Activated T-helper 1 cell treated with Interleukin-2 at 50 U/mL for 16 hours (primary cell): ENCODE measurements at places on chromosomes 11 and 22.

- no peak for DNase-seq
These were observed 64.2 kb upstream of the OLFML1 start for GRCh38 chr11:7421136-7421535.

DNA sequence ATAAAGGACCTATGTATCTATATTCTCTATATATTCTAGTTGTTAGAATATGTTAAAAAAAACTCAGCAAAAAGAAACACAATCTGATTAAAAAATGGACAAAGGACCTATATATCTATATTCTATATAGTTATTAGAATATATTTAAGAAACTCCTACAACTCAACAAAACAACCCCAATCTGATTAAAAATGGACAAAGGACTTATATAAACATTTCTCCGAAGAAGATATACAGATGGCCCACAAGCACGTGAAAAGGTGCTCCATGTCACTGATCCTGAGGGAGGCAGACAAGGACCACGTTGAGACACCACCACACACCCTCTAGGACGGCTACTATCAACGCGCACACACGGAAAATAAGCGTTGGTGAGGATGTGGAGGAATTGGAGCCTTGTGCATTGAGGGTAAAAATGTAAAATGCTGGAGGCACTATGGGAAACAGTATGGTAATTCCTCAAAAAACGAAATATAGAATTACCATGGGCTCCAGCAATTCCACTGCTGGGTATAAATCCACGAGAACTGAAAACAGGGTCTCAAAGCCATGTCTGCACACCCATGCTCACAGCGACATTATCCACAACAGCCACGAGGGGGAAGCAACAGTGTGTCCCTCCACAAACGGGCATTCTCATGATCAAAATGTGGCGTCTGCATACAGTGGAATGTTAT is 22.7 kb downstream of the YPEL1 start:
- DNase-seq, result peak; percentile 40

DNA sequence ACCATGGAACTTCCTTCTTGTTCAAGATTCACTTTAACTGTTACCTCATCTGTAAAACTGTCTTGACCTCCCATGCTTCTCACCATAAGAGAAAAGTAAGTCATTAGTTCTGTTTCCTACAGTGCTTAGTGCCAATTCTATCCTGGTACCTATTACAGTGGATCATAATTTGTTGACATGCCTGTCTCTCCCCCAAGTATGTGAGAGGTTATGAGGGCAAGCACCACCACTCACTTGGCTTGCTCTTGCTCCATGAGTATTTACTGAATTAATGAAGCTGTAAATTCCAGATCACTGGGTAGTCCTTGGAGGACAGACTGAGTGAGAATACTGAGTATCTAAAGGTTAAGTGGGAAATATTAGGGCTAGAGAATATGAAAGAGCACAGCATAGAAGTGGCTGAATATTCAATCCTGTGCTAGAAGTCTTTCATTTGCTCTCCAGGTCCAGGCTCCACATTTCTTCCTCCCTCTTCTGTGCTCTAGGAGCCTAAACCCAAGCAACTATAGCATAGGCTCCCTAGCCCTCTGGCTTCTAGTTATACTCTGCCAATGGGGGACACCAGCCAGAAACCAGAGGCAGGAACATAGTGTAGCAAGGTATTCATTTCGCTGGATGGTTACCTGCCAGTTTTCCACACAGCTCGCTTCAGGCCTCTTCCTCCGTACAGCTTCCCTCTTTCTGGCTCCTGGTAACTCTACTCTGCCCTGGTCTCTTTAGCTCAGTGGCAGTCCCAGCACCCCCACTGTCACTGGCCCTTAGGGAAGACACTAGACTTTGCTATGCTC is 118.2 kb upstream of the SLC5A12 start:
- no peak for DNase-seq

DNA sequence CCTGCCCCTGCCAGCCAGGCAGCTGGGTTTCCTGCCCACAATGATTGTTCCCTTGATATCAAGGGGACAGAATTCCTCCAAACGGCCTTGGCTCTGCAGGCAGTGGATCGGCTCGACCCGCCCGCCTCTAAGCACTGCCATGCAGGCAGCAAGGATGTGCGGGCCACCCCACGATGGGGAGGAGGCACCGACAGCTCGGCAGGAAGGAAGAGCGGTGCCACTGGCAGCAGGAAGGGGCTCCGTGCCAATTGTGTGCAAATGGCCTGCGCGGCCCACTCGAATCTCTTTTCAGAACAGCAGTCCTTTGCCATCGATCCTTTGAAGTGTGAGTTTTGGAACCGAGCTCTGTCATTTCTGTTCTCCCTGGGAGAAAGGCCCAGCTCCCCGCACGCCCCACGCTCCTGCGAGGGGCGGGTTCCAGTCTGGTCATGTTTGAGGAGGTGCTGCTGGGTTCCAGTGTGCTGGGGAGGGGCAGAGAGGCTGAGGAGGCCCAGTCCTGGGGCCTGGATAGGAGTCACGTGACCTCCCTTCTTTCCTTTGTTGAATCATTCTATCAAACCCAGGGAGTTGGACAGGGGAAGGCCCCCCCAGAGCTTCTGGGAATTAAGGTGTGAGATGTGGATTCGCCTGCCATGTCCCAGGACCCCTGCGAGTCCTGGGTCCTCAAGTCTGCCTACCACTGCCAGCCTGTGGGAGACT is 406.0 kb downstream of the CTTN start:
- no peak for DNase-seq

GRCh38 chr11:120231963-120232362 is 8.0 kb upstream of the POU2F3 start:
- DNase-seq, result no peak

DNA sequence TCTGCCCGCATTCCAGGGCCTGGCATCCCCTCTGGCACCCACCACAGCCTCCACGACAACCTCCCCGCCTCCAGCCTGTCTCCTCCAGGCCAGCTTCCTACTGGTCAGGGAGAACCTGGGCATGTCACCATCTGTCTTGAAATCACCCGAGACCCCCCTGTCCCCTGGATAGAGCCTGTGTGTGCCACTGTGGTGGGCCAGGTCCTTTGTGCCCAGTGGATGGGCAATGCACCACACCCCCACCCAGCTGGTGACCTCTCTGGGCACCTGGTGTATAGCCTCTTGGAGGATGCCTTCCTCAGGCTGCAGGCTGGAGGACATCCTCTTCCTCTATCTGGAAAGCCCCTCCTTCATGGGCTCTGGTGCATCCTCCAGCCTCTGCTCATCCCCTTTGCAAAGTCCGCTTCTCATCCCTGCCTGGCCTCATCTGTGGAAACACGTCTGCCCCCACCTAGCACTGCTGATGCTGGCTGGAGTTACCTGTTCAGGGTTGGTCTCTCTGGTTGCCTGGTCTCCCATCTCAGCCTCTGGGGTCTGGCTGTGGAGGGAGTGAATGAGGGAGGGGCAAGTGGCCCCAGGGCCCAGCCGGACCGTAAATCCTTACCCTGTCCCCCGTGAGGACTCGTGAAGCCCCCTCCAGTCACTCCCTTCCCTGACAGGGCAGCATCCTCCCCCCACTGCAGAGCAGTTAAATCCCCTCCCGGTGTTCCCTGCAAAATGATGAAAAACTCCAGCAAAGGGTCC is 589.6 kb downstream of the TBC1D22A start:
- DNase-seq, result no peak

GRCh38 chr11:75538150-75538942 is 12.6 kb upstream of the GDPD5 start:
- no peak for DNase-seq

GRCh38 chr11:17631702-17632365 is 84.8 kb downstream of the OTOG start:
- DNase-seq, result no peak

GRCh38 chr11:10895285-10895684 is 37.4 kb upstream of the ZBED5 start:
- no peak for DNase-seq

- no peak for DNase-seq
These were observed 15.1 kb downstream of the CDPF1 start for GRCh38 chr22:46234969-46235368.
